Naive thymus-derived CD8-positive, alpha-beta T cell (primary cell): ENCODE measurements at places on chromosomes 7 and 10.

GRCh38 chr10:36119455-36119854 is 477.4 kb upstream of the FZD8 start:
- DNase-seq, result no peak

- no peak for DNase-seq
Measured at GRCh38 chr10:4136121-4136520, 351.1 kb upstream of the KLF6 start.

DNA sequence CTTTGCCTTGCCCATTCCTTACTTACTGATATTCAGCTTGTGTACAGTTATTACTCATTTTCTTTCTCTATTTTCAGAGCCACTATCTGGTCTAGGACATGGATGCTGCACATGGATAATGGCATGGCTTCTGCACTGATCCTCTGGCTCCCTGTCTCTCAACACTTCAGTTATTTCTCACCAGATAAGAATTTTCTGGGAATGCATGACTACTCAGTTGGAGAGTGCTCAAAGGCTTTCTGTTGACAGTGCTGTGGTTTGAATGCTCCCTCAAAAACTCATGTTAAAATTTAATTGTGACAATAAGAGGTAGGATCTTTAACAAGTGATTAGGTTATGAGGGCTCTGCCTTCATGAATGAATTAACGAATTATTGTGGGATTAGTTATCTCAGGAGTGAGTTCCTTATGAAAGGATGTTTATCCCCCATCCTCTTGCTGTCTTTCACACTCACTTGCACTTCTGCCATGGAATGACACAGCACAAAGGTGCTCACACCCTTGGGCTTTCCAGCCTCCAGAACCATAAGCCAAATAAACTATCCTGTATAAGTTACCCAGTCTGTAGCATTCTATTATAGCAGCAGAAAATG is 16.1 kb upstream of the PIK3CG start:
- DNase-seq, result no peak

GRCh38 chr10:78542521-78542920 is 508.9 kb downstream of the RPS24 start:
- no peak for DNase-seq

GRCh38 chr10:111109501-111110242 is 32.8 kb downstream of the ADRA2A start:
- DNase-seq, result no peak

DNA sequence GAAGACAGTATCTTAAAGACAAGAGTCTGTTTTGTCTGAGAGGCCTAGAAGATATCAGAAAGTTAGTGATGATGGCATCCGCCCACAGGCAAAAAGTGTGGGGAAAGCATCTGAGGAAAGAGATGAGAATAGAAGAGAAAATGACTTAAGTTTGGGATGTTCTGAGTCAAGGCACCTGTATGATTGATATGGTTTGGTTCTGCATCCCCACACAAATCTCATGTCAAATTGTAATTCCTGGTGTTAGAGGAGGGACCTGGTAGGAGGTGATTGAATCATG is 568.2 kb upstream of the MGMT start:
- DNase-seq, result no peak

DNA sequence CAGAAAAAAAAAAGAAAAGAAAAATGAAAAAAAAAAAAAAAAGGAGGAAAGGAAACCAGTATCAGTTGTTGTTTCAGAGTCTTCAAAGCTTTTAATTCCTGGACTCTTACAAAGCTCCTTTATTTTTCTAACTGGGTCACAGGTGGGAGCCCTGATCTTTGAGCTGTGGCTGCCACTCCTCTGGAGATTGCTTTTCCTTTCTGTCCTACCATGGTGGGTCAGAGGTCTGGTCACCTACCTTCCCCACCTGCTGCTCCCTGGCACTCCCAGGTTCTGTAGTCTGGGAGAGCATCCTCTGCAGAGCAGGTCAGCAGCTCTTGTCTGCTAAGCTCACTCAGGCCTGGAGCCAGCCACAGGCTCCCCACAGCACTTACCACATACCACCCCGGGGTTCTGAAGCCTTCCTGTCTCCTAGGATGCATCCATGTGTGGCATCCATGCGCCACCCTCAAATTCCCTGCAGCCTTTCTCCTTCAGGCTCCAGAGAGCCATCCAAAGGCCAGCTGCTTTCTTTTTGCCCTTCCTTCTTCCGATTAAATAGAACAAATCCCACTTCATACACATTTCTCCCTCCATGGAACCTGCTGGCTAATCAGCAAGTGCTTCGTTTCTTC is 73.2 kb upstream of the TPK1 start:
- no peak for DNase-seq

GRCh38 chr10:72483471-72483870 is 128.8 kb upstream of the DNAJB12 start:
- no peak for DNase-seq

- DNase-seq, result no peak
Measured at GRCh38 chr7:121001234-121001906, 12.9 kb downstream of the CPED1 start.

- DNase-seq, result no peak
Measured at GRCh38 chr7:17524746-17525145, 226.3 kb downstream of the AHR start.

- no peak for DNase-seq
Measured at GRCh38 chr7:38223306-38223705, 45.3 kb downstream of the STARD3NL start.

- DNase-seq, result no peak
Measured at GRCh38 chr10:48469516-48470020, 135.3 kb downstream of the ARHGAP22 start.

DNA sequence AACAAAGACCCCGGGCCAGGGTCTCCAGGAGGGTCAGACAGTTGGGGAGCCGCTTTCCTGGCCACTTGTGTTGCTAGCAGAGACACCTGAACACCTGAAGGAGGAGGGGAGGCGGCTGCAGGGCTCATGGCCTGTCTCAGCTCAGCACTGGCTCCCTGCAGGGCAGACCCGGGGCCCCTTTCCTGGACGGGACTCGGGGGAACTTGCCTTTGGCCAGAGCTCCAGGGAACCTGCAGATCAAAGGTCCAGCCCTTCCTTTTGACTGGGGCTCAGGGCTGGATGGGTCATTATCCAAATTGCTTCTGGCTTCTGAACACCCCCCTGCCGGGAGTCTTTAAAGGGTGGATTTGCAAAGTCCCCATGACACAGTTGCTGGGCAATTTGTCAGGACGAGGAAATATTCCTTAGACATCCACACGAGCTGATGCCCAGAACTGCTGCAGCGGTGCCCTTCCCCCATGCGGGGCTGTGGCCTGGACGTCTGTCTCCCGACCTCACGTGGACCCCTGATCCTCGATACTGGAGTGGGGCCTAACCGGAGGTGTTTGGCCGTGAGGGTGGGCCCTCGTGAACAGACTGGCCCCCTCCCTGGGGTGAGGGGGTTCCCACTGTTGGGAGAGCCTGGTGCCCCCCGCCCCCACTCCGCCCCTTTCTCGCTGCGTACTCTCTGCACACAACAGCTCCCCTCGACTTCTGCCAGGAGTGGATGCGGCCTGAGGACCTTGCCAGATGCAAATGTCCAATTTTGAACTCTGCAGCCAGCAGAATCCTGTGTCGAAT is 194.3 kb downstream of the ELFN1 start:
- DNase-seq, result no peak

DNA sequence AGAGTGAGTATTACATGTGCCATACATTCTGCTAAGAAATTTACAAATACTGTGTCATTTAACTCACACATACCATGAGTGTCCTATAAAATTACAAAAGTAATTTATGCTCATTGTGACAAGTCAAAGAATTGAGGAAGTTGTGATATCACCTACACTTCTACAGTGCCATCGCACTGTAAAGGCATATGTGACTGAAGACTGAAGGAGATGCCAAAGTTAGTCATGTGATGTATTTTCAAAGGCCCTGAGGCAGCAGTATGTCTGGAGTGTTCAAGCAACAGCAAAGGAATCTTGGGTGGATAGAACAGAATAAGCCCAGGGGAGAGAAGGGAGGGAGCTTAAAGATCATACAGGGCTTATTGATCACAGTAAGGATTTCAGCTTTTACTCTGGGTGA is 176.8 kb downstream of the WNT2 start:
- no peak for DNase-seq

DNA sequence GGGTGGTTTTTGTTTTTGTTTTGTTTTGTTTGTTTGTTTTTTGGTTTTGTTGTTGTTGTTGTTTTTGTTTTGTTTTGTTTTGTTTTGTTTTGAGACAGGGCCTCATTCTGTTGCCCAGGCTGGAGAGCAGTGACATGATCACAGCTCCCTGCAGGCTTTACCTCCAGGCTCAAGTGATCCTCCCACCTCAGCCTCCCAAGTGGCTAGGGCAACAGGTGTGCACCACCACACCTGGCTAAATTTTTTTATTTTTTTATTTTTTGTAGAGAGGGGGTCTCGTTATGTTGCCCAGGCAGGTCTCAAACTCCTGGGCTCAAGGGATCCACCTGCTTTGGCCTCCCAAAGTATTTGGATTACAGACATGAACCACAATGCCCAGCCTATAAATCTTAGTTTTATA is 115.9 kb upstream of the NFE2L3 start:
- no peak for DNase-seq

DNA sequence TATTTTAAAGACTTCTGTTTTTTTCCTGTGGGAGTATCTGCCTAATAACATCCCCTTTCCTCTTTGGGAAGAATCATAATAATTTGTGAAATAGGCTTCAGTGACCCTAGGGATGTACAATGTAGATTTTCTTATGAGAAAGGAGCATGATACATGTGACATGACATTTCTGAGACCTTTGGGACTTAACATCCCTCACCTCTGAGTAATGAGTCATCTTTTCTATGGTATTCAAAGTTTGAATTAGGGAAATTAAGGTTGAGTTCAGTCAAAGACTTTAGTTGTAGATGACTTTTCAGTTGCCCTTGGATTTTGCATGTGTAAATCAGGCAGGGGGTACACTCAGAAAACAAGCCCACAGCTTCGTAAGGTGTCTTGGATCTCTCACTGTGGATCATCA is 14.3 kb downstream of the GRK5 start:
- DNase-seq, result no peak

GRCh38 chr7:137703291-137704010 is 143.3 kb downstream of the DGKI start:
- no peak for DNase-seq

DNA sequence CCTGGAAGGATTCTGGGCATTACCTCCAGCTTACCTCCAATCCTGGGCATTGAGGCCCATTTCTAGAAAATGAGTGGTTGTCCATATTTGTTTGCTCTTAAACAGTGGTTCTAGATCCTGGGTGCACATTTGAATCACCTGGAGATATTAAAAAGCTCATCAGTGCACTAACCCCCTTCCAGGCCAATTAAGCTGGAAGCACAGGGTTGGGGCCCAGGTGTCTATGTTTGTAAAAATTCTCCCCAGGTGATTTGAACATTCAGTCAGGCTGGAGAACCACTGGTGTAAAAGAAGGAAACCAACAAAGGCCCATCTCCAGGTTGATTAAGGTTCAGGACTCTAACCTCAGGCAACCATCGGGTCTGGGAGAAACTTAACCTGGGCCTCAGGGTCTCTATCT is 102.6 kb upstream of the NANOS1 start:
- DNase-seq, result no peak

GRCh38 chr7:1228545-1229201 is 4.0 kb upstream of the UNCX start:
- no peak for DNase-seq

GRCh38 chr7:2198760-2199159 is 34.0 kb downstream of the MAD1L1 start:
- no peak for DNase-seq

GRCh38 chr10:12448340-12448728 is 99.0 kb downstream of the CAMK1D start:
- DNase-seq, result no peak

DNA sequence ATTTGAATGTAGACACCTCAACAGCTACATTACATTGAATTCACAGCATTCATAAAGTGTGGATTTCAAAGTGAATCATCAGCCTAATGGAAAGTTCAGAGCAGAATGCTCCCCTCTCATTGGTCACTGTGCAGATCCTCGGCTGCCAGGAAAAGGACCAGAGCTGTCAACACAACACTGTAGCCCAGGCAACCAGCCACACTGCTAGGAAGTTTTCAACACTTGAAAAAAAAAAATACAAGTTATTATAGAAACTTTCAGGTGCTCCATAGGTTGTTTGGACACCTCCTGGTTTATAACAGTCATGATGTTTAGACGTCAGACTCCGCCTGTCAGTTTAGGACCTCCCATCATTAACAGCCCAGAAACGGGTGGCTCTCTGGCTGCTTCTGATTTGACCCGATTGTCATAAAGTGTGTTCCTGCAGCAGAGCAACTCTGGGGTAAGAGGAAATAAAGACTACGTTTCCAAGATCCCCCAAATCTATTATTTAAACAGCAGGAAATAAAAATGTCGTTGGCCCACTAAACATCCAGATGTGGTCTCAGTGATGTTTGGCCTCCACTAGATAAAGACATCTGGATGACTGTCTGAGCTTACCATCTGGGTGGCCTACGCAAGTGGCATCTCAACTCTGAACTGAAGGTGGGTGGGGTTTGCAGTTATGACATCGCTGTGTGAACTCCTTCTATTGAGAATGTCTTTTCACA is 117.4 kb downstream of the CABCOCO1 start:
- no peak for DNase-seq

- no peak for DNase-seq
Measured at GRCh38 chr7:105643384-105643783, 62.1 kb upstream of the EFCAB10 start.

GRCh38 chr7:57416601-57417358 is 33.2 kb upstream of the ZNF716 start:
- no peak for DNase-seq

GRCh38 chr7:113945018-113945938 is 26.5 kb upstream of the PPP1R3A start:
- DNase-seq, result no peak

DNA sequence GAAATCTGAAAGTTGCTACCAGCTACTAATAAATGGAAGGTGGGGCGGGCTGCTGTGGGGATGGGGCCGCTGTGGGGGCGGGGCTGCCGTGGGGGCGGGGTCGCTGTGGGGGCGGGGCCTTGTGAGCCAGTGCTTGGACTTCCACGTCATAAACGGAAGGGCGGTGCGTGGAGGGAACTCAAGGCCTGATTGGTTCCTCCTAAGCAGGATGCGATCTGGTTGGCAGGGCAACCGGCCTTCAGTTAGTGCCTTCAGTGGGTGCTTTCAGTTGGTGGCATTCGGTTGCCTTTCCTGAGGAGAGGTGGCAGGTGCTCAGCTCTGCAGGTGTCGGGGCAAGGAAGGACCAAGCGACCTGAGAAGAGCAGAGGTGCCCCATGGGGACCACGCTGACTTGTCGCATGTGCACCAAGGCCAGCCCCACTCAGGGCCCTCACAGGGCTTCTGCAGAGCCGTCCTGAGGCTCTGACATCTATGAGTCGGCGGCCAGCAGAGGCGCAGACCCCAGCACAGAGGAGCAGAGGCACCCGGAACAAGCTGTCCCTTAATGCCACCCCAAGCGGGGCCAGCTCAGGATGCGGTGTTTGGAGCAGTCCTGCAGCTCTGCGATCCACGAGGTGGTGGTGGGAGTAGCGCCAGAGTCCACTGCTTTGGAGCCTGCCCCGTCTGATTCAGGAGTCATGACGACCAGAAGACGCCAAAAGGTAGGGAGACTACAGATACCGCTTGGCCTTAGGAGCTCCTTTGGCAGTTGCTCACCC is 54.4 kb upstream of the PDSS1 start:
- no peak for DNase-seq

- DNase-seq, result no peak
Measured at GRCh38 chr10:130772676-130773075, 538.8 kb downstream of the TCERG1L start.
